ENCODE measurements at places on chromosomes 4 and X.

GRCh38 chrX:15815779-15816437 lies 25.6 kb downstream of the ZRSR2 start:
- peak; percentile 13 for DNase-seq

DNA sequence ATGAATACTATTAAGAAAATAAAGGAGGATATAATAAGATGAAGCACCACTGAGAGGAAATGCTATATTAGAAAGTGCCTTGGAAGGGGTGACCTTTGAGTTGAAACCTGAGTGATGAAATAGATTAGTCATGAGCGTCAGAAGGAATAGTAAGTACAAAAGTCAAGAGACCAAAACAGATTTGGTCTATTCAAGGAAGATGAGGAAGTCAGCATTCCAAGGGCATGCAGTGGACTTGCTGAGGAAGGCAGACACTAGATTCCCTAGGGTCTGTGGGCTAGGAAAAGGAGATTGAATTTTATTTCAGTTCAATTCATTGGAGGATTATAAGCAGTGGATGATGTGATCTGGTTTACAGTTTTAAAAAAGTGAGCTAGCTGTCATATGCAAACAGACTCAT lies 73.0 kb upstream of the WDFY3 start:
- no peak for DNase-seq

GRCh38 chr4:126267689-126268088 lies 952.9 kb downstream of the FAT4 start:
- DNase-seq: no peak

- peak; percentile 90 for DNase-seq
Measured at GRCh38 chr4:46909078-46909477, at the start of gene COX7B2. Gene COX7B2 (minus strand): TSS chr4:46909245. CDS start chr4:46735192, 174,053 bp downstream.

- no peak for DNase-seq
Measured at GRCh38 chrX:26914232-26914631, 548.9 kb downstream of the PPP4R3C start.

DNA sequence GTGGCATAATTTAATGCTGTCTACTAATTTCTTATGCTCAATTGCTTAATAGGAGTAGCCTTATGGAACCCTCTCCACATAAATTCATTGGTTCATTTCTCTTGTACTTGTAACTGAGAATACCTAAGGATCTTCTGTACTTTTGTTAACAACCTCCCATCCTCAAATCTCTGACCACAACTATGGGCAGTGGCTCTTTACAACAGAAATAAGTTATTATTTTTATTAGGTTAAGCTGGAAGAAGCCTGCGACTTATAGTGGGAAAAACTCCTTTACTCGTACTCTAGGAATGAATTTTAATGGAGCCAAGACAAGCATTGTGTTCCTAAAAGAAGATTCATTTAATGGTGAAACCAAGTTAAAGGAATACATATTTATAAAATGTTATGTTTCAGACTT lies 337.1 kb upstream of the CTSO start:
- no peak for DNase-seq

- no peak for DNase-seq
Measured at GRCh38 chr4:57270346-57270745, 160.2 kb upstream of the IGFBP7 start.

DNA sequence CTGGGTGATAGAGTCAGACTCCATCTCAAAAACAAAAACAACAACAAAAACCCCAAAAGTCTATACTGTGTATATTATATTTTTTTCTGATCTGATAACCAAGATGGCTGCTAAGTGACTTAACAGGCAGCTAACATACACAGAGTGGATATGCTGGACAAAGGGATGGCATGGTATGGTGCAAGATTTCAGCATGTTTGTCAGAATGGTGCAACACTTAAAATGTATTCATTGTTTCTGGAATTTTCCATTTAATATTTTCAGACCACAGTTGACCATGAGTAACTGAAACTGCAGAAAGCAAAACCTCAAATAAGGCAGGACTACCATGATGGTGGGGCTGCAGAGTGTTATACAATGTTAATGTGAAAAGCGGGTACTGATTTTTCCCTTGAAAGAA lies 6.1 kb upstream of the BOD1L1 start:
- DNase-seq: no peak

- DNase-seq: peak; percentile 89
Measured at GRCh38 chr4:117137145-117137544, 51.8 kb upstream of the TRAM1L1 start.

Measured in A172 (cell line).